ENCODE measurements at places on chromosomes 2 and 18.

- no peak for DNase-seq
Observed at GRCh38 chr2:240377366-240377765, 58.1 kb upstream of the GPC1 start.

- peak; percentile 27 for DNase-seq
Observed at GRCh38 chr18:69567813-69568488, 167.3 kb downstream of the DOK6 start.

DNA sequence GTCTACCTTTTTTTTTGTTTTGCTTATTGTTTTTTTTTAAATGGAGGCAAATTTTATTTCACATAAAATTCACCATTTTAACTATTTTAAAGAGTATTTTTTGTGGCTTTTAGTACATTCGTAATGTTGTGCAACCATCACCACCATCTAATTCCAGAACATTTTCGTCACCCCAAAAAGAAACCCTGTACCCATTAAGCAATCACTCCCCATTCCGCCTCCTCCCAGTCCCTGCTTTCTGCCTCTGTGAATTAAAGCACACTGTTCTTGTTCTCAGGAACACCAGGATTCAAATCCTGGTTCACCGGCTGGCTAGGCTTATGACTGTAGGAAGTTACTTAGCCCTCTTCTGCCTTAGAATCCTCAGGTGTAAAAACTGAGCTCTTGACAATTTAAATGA is 36.9 kb upstream of the EPAS1 start:
- DNase-seq: no peak

DNA sequence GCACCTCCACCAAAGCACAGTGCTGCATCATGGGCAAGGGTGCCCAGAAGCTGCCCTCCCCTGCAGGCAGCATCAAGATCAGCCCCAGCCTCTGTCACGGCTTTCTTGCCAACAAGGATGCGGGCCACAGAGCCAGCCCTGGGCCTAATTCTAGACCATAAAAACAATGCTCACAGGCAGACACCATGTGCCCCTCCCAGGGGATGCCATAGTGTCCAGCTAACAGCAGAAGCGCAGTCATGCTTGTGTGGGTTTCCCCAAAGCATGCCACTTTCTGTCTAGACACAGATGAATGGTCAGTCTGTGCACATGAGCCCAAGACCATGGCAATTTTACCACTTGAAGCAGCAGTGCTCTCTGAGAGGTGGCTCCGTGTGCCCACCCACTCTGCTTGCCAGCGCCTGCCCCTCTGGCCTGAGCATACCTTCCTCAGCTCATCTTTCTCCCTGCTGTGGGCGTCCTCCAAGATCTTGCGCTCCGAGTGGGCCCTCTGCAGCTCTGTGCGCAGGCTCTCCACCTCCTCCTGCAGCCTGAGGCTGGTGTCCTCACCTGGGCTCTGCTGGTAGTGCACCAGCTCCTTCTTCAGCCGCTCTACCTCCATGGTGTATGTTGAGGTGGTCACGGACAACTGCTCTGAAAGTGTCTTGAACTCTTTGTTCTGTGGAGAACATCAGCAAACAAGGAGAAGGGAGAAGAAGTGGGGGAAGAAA is 81.3 kb upstream of the ACAA2 start:
- no peak for DNase-seq

- no peak for DNase-seq
Observed at GRCh38 chr2:195594248-195594647, 62.8 kb upstream of the SLC39A10 start.

- DNase-seq: no peak
Observed at GRCh38 chr2:46520130-46520711, 40.9 kb downstream of the TMEM247 start.

DNA sequence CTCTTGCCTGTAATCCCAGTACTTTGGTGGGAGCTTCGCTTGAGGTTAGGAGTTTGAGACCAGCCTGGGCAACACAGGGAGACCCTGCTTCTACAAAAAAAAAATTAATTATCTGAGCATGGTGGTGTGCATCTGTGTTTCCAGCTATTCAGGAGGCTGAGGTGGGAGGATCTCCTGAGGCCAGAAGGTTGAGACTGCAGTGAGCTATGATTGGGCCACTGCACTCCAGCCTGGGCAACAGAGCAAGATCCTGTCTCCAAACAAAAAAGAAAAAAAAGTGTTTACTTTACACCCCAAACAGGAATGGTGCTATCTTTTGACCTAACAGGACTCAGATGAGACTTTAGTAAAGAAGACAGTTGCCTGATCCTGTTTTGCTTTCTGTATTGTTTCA is 35.6 kb downstream of the MAL start:
- DNase-seq: no peak

- DNase-seq: no peak
Observed at GRCh38 chr2:57443086-57443485, 603.5 kb upstream of the VRK2 start.

- DNase-seq: no peak
Observed at GRCh38 chr18:7291046-7291445, 60.2 kb downstream of the LRRC30 start.

- peak; percentile 82 for DNase-seq
Observed at GRCh38 chr2:200905618-200906296, 16.6 kb downstream of the NIF3L1 start.

DNA sequence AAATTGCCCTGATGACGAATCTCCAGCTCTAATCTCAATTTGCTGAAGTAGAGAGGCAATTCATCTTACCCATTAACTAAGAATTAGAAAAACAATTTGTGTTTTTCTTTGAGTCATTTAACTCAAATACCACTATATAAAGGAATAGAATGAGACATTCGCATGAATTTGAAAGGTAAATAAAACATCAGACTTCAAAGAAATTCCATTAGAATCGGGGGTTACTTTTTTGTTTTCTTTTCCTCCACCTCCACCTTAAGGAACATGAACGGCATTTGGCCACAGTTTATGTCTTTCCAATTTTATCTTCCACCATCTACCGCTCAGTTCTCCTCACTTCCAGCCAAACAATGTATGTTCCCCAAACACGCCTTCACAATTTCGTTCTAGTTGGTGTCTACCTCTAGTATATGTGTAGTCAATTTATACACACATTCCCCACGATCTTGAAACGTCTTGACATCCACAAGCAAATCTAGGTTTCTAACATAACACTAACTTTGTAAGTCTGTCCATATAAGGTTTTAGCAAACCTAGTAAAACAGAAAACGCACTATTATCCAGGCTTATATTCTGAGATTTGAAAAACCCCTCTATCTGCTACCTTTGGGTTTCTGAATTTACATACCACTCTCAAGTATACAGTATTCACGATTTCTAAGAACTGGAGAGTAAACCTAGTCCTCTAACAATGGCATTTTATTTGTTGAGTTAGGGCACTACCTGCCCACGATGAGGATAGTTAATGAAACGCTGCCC is 1.2 kb upstream of the SMCHD1 start:
- peak; percentile 11 for DNase-seq

DNA sequence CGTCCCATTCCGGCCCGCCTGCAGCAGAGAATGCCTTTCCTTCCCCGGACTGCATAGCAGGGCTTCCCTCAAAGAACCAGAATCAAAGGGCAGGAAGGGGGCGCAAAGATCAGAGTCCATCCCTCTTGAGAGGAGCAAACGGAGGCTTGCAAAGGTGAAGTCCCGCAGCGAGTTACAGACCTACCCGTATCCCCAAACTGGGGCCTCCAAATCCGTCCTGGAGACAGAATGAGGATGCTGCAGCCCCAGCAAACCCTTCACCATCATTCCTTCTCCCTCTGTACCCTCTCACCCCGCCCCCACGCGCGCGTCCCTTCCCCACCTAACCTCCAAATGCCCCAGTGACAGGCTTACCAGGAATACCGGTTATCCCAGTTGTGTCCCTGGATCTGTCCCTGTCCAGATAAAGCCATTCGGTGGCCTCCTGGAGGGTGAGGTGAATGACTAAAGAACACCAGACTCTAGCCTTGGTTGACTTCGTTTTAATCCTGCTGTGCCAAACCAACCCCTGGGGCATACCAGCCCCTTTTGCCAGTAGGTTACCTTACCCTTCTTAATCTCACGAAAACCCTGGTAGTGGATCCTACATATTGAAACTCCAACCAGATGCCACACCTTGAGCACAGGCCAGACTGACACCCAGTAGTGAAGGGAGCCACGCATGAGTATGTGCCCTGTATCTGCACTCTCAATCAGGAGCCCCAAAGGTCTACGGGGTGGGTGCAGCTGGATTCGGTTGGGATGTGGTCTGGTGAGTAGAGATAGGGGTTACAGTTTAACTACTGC is 961 bp upstream of the SLC40A1 start:
- DNase-seq: peak; percentile 24

- DNase-seq: no peak
Observed at GRCh38 chr2:77363277-77363676, 158.9 kb downstream of the LRRTM4 start.

GRCh38 chr2:47249157-47249900 is 94.2 kb upstream of the STPG4 start:
- DNase-seq: no peak

GRCh38 chr18:903701-904100 is 970 bp upstream of the ADCYAP1 start:
- peak; percentile 51 for DNase-seq

DNA sequence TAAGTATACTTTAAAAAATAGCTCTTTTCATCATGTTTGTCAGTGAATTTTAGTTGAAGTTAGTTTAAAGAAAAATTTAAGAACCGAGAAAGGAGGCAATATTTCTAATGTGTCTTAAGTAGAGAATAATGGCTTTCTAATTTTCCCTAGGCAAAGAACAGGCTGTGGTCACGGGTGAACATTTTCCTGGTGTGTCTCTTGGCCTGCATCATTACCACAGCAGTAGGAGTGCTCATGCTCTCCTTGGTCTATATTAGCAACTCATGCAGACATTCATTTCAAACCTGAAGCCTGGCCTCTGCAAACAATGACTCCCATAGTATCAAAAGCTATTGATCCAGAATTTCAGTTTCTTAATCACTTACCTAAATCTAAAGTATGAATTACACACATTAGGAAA is 57.4 kb downstream of the C18orf54 start:
- no peak for DNase-seq

DNA sequence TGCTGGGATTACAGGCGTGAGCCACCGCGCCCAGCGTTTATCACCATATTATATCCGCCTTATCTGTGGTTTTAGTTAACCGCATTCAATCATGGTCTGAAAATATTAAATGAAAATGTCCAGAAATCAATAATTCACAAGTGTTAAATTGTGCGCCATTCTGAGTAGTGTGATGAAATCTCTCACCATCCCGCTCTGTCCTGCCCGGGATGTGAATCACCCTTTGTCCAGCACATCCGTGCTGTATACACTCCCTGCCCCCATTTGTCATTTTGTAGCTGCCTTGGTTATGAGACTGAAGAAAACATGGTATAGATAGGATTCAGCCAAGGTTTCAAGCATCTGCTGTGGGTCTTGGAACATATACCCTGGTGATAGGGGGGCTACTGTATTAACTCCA is 70.7 kb downstream of the TIMM21 start:
- DNase-seq: no peak

DNA sequence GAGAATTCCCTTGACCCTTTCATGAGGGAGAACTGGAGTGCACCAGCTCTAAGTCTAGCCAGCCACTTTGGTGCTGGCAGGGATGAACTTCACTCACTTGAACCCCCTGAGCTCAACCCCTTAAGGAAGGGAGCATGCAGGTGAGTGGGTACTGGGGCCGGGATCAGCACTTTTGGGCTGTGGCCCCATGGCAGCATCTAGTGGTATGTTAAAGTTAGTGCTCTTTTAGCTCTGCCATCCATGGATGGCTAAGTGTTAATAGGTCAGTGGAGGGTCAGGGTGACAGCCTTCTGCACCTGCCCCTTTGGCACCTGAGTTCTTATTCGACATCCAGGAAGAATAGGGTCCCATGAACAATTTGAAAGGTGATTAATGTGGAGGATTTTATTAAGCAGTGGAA is 689.0 kb upstream of the FSHR start:
- DNase-seq: no peak

DNA sequence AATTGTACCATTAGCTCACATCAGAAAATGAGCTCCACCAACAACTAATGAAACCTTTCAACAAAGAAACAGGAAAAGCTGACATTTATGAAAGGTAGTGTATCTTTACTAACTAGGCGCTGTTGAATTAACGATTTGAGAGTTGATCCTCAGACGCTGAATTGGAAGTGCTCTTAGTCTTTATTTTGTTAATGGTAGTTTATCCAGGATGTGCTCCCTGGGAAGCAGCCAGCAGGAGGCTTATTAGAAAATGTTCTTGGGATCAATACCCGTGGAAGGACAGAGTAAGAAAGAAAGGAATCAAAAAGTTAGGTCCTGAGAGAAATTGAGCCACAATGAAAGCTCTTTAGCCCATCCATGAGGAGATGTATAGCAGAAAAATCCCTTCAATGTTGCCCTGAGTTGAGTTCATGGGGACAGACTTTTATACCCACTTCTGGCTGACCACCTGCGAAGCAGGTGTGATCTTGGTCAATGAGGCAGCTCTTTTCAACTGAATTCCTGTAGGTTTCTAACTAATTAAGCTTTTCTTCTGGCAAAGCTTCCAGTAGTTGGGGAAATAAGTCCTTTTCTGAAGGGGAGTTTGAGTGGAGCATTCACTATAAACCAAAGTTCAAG is 492.6 kb upstream of the REG3G start:
- no peak for DNase-seq

- DNase-seq: no peak
Observed at GRCh38 chr2:2703762-2704427, 372.8 kb upstream of the MYT1L start.

DNA sequence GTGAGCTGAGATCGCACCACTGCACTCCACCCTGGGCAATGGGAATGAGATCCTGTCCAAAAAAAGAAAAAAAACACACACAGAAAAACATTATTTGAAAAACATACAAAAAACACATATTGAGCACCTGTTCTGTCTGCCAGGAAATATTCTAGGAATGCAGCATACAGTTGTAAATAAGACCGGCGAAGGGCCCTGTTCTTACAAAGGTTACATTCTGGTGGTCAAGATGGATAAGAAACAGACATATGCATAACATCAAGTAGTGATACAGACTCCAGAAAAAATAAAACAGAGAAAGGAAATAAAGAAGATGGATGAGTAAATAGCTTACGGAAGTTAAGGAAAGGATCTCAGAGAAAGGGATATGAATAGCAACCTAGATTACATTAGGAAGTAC is 159.8 kb downstream of the GALNT3 start:
- DNase-seq: no peak

DNA sequence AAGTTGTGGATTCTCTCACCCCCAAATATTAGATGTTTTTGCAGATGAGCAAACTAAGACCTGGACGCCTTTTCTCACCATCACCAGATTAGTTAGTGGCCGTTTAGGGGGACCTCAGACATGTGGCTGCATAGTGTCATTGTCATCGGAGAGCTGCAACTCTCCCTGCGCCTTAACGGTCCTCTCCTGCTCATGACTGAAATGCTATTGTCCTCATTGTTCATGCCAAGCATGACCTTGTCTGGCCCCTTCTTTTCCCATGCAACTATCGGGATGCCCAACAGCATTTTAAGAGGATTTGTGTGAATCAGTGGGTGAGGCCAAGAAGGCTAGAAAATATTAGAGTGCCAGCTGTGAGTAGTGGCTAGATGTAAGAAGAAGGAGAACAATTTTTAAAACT is 174.2 kb downstream of the SOCS6 start:
- DNase-seq: no peak

DNA sequence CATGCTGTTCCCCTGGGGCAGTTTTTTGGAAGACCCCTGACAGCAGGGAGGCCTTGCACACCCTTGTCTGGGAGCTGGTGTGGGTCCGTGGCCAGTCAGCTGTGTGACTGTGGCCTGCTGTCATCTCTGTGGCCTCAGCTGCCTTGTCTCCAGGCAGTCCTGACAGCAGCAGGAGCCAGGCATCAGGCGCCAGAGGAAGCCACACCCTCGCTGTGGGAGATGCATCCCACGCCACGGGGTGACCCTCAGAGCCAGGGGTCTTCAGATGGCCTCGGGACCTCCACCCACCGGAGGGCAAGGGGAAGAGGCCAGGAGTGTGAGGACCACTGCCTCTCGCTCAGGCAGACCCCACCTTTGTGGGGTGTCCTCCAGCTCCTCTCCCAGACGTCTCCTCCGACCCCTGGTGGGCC is 5.0 kb downstream of the BOK start:
- DNase-seq: no peak

Measured in NB4 (cell line).